ENCODE measurements at places on chromosomes 2 and 18.

DNA sequence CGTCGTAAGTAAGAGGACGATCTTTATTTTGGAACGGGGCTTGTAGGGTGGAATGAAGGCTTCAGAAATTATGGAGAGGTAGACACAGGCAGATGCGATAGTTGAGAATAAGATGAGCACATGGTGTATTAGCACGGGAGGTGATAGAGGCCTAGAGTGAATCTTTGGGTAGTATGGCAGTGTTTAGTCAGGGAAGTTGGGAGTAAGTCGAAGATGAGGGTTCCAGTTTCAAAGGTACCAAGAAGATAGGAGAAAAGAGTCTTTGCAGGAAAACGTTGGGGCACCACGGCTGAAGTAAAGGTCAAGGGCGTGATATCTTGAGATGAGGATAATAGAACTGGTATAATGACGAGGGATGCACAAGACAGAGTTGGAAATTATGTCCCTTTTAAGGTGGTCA lies 654 bp downstream of the PIK3C3 start:
- no peak for DNase-seq

GRCh38 chr2:215439980-215440512 lies 4.2 kb upstream of the FN1 start:
- DNase-seq, result no peak

DNA sequence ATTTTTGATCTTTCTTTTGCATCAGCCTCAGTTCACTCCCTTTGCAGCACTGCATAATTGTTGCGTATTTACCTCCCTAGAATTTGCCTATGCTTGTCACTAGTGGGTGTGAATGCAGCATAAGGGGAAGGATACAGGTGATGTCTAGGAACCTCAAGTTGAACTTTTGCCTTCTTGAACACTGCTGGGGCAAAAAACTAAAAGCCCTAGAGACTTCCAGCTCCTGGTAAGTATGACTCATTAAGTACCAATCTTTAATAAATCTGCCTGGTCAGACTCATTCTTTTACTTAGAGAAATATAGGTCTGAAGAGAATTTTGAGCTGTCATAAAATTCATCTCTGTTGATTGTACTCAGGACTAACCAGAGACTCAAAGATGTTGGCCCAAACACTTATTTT lies 547.3 kb upstream of the FANCL start:
- DNase-seq, result no peak

GRCh38 chr2:160931531-160931930 lies 228.7 kb upstream of the TANK start:
- no peak for DNase-seq

DNA sequence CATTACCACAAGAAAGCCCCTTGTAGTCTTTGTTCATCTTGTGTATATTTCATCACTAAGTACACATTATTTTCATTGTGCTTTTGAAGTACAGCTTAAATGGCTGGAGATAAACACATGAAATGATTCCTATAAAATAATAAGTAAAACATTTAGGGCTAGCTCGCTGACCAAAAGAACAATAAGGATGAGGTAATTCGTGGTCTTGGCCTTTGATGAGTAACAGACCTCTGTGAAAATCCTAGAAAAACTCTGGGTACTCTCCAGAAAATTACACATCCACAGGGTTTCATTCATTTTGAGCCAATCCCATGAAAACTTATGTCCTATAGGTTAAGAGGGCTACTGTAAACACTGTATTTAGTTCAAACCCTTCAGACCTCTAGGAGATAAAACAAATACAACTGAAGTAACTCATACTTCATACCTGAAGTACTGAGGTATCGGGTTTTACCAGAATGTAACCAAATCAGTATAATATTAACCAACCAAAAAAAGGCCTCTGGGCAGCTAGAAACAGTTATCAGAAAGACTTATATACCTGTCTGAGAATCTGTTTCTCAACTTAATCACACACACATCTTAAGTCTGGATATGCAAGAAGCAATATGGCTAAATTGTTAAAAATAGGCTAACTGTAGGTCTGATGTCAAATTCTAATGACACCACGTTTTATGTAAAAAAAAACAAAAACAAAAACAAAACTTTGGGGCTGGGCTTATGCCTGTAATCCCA lies 31.0 kb downstream of the CFAP36 start:
- no peak for DNase-seq

DNA sequence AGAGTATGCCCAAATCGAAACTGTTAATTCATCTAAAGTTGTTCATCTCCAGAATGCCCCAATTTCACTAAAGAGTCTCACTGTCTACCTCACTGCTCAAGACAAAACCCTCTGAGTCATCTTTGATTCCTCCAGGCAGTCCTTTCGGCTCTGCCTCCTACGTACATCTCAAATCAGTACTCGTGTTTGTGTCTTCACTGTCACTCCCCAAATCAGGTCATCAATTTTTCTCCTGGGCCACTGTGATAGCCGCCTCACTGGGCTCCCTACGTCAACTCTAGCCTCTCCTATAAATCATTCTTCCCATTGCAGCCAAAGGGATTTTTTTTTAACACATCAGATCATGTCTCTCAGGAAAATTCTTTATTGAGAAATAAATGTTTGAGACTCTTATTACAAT lies 42.1 kb upstream of the TTC39C start:
- DNase-seq, result peak; percentile 33

DNA sequence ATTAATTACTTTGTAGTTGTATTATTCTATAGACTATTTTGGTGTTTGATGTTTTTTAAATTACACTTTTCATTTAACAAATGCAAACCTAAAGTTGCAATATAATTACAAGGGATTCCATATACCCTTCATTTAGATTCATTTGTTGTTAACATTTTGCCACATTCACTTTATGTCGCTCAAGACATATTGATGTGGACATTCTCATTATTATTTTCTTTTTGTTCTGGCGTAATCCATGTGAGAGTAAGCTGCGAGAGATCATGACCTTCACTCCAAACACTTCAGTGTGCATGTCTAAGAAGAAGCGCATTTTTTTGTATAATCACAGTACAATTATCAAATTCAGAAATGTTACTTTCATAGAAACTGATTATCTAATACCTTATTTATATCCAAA lies 280.6 kb downstream of the CALCRL start:
- DNase-seq, result no peak

DNA sequence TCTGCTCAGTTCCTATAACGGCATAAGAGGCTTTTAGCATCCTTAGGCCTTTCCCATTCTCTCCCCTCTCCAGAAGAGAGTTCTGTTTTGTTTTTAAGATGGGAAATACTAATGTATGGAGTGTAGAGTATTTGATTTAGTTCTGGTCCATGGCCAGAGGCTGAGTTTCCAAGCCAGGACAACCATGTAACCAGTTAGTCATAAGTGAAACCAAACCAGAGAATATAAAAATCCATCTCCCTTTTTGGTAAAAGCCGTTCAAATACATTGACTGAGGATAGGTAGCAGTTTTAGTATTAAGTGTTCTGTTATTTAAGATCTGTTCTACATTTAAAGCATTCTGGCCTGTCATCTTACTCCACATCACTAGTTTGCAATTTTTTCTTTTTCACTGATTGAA lies 3.1 kb downstream of the PSMD1 start:
- DNase-seq, result no peak

GRCh38 chr2:197705912-197706838 lies 1.0 kb downstream of the MARS2 start:
- DNase-seq, result no peak

DNA sequence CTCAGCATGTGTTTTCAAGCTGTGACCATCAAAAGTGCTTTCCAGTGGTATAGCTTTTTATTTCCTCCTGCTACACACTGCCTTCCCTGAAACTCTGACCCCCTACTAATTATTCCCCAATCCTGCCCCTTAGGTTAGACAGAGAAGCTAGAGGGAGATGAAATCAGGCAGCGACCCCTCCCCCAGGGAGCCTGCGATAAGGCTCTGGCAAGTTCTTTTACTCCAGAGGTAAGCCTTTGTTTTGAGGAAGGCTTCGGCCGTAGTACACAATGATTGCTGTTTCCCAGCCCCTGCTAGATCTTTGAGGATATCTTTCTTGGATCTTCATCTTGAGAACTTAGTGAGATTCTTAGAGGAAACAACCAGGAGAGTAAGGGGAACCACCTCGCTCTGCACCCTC lies 33.5 kb upstream of the NOL4 start:
- DNase-seq, result no peak

DNA sequence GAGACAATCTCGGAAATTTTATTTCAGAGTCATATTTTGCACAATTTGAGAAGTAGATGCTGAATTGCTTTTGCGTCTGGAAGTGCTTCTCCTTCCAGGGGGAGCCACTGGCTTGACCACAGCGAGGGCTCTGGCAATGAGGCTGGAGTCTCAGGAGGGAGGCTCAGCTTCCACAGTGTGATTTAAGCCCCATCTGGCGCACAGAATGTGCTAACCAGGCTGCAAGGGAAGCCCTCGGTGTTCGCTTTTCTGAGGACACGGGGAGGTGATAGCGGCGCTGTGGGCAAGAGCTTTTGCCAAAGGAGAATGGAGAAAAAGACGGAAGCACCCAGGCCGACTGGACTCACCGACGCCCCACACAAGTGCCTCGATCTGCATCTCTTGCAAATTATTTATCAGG lies 52.4 kb downstream of the ADI1 start:
- no peak for DNase-seq

DNA sequence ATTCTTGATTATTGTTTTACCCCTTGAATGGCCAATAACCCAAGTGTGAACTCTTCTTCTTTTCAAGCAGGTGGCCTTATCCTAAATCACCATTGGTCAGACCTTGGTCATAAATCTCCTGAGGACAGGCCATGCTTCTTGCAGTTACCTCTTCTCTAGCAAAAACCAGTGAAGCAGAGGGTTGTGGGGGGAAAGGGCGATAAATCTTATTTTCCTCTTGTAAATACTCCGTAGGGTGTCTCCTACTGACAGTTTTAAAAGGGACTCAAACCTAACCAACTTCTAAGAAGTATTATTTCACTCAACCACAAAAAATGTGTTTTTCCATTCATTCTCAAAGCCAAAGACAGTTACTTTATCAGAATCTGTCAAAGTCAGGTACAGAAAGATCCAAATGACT lies 168.1 kb upstream of the RMP24 start:
- DNase-seq, result no peak
